ENCODE measurements at places on chromosomes 6 and 20.

DNA sequence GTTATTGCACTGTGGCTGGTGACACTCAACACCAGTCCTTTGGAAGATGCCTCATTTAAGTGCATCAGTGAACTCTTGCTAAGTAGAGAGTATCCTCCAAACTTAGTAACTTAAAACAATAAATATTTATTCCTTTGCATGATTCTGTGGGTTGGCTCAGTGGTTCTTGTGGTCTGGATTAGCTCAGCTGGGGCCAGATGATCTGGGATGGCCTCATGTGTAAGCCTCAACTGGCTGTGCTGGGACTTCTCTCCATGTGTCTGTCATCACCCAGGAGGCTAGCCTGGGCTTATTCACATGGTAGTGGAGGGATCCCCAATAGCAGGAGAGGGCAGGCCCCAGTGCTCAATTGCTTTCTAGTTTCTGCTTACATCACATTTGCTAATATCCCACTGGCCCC, 8.3 kb downstream of the LRRN4 start:
- no peak for DNase-seq
- H3K36me3 ChIP-seq = no peaks in the 10 kb centered on the region
- no peaks in the 10 kb centered on the region for H3K27me3 ChIP-seq
- no peak overlapping the region for H3K4me3 ChIP-seq

DNA sequence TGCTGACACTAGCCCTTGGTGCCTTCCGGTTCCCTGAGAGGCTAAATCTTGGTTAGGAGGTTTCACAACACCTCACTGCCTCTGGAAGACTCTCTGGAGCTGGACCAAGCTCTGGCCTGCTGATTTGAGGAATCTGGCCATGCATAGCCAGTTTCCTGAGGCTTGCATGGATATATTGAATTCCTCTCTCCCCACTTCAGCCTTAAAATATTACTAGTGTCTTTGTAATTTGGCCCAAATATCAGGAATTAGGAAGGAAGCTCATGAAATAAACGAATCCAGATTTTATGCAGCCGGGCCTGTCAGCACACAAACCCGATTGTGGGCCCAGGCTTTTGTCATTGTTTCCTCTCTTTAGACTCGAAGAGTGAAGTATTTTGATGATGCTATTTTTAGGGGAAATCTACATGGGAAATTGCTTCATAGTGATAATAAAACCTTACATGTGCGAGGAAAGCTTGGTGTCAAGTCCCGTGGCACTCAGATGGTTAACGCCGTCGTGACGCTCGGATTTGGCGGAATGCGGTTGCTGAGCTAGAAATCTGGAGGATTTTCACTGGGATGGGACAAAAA, 144.4 kb downstream of the PHACTR3 start:
- no peaks in the 10 kb centered on the region for H3K36me3 ChIP-seq
- H3K4me3 ChIP-seq = no peak overlapping the region
- no peaks in the 10 kb centered on the region for H3K4me1 ChIP-seq
- DNase-seq = no peak

GRCh38 chr20:25310268-25310920, 62.5 kb downstream of the PYGB start:
- peak; percentile 35 for DNase-seq
- peaks cover 11% of the 10 kb centered on the region for H3K4me1 ChIP-seq
- no peaks in the 10 kb centered on the region for H3K27me3 ChIP-seq

DNA sequence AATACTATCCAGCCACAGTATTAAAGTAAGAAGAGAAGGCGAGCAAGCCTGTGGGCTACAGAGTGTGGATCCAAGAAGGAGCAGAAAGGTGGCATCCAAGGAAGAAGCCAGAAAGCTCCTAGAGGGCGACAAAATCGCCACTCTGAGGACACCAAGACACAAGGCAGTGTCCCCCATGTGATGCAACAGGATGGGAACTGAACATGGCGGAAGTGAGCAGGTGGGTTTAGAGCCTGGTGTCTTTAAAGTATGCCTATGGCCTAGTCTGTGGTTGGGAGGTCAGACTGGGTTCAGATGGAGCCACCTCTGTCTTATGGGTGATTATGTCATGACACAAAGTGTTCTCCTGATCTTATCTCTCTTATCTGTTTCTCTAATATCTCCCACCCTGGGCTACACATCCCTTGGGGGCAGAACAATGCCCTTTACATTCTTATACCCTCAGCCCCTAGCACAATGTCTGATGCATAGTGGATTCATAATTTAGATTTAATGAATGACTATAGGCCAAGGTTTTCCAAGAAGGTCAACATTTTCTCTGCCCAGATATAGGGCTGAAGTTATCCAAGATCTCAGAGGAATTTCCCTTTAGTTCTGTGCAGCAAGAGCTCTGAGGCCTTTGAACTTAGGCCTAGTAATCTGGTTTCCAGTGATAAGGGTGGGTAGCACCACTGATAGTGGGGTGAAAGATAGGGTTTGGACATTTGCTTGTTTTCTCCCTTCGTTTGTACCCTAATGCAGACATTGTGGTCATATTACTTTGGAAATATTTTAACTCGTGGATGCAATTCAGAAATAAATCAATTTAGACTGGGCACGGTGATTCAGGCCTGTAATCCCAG, 167.3 kb upstream of the AKIRIN2 start:
- no peaks in the 10 kb centered on the region for H3K4me1 ChIP-seq
- H3K27me3 ChIP-seq = peaks cover 16% of the 10 kb centered on the region
- no peak overlapping the region for H3K4me3 ChIP-seq
- no peaks in the 10 kb centered on the region for H3K36me3 ChIP-seq

- H3K4me3 ChIP-seq = peak within 1 kb of the TSS; percentile 29
- no peaks in the 10 kb centered on the region for H3K4me1 ChIP-seq
Measured at GRCh38 chr6:33073431-33073871, at the start of gene HLA-DPA1. TSS of gene HLA-DPA1 (minus strand) at chr6:33073649.

DNA sequence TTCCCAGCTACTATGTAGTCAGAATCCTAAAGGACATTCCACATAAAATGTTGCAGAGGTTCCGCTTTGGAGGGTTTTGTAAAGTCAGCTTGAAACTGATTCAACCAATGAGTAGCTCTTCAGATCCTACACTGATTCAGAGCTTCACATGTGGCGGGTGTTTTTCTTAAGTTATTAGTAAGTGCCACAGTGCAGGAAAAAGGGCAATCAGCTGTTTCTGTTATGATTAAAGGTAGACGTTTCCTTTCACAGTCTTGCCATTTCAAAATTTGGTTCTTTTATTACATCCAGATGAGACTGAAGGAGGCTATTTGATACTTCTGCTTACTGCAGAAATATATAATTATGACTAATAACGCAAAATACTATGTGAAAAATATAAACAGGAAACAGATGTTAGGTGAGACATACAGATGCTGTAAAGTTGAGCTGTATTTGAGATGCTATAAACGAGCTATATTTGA, 443.9 kb downstream of the CDKAL1 start:
- no peaks in the 10 kb centered on the region for H3K27me3 ChIP-seq
- no peak overlapping the region for H3K4me3 ChIP-seq
- H3K4me1 ChIP-seq = no peaks in the 10 kb centered on the region
- no peak overlapping the region for H3K27ac ChIP-seq
- no peaks in the 10 kb centered on the region for H3K36me3 ChIP-seq

GRCh38 chr20:21136015-21136732, 10.3 kb downstream of the KIZ start:
- DNase-seq = no peak
- H3K27ac ChIP-seq = no peak overlapping the region
- no peaks in the 10 kb centered on the region for H3K36me3 ChIP-seq
- H3K4me1 ChIP-seq = no peaks in the 10 kb centered on the region

DNA sequence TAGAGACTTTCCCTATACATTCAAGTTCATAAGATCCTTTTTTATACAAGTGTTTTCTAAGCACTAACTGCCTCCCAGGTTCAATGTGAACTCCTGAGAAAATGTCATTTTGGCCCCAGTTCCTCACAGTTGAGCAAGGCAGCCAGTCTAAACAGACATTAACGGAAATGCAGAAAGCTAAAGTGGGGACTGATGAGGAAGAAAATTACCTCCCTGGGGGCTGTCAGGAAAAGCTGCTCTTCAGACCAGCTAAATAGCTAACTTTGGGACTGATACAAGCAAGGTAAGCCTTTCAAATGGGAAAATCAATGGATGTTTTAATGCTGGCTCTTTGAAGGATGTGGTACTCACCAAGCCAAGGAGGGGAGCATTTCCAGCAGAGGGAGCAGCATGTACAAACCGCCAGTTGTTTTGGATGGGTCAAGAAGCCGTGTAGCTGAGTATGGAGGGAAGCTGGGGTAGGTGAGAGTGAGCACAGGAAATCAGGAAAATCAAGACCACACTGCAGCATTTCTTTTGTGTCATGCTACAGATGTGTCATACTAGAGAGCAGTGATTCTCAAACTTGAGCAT, 180.8 kb upstream of the CHD6 start:
- no peaks in the 10 kb centered on the region for H3K36me3 ChIP-seq
- H3K27me3 ChIP-seq = no peaks in the 10 kb centered on the region
- H3K27ac ChIP-seq = no peak overlapping the region
- no peak for DNase-seq

Measured in Calu3 (cell line).